GM12865 (cell line): ENCODE measurements at places on chromosomes 11 and 22.

DNA sequence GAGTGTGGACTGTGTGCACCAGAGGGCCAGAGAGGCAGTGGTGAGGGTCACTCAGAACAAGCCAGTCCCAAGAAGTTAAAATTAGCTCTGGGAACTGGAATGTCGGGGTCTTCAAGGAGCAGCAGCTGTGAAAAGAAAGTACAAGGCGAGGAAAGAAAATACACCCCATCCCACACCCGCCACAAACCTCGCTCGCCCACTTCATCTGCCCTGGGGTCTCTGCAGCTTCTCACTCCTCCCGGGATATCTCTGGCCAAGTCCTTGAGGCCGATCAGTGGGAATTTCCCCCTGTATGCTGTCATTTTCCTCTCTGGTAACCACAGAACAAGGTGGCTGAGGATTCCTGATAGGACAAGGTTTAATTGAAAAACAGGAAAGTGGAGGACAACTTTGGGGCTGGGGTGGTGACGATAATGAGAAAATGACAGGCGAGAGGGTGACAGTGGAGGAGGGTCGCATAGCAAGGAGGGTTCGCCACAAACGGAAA is 36.3 kb upstream of the TIMP3 start:
- DNase-seq: no peak

DNA sequence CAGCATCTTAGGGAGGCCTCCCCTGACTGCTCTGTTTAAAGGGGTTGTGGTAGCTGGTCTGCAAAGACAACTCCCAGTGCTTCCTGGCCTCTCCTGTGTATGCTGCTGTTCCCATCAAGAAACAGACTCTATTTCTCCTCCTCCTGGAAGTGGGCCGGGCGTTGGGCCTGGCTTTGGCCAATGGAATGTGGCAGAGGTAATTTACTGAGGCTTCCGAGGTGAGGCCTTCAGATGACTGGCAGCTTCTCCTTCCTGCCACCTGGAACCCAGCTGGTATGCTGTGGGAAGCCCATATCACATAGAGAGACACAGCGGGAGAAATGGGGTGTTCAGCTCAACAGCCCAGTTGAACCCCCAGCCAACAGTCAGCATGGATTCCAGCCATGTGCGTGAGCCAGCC is 25.1 kb upstream of the EIF3D start:
- no peak for DNase-seq

GRCh38 chr11:74604311-74604710 is 11.9 kb downstream of the POLD3 start:
- no peak for DNase-seq

DNA sequence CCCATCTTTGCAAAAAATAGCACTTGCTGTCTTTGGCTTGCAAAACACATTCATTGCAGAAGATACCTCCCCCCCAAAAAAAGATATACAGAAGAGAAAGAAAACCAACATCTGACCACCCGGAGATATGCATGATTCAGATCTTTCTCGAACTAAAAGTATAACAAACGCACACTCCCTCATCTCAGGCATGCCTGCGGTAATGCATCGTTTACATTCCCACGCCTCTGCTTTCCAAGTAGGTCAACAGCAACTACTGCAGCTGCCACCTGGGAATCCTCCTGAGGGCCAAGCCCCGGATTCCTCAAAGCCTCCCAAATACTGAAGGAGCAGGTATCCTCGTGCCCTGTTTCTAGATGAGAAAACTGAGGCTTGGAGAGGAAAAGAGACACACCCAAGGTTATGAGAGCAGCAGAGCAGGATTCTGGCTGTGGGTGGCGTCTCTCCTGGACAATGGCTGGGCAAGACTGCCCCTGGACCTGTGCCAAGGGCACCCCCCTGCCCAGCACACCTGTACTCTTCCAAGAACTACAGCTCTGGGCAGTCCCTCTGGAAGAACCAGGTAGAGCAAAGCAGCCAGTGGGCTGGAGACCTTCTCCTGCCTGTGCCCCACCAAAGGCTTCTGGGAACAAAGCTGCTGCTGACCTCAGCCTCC is 38.1 kb downstream of the NUP50 start:
- no peak for DNase-seq

DNA sequence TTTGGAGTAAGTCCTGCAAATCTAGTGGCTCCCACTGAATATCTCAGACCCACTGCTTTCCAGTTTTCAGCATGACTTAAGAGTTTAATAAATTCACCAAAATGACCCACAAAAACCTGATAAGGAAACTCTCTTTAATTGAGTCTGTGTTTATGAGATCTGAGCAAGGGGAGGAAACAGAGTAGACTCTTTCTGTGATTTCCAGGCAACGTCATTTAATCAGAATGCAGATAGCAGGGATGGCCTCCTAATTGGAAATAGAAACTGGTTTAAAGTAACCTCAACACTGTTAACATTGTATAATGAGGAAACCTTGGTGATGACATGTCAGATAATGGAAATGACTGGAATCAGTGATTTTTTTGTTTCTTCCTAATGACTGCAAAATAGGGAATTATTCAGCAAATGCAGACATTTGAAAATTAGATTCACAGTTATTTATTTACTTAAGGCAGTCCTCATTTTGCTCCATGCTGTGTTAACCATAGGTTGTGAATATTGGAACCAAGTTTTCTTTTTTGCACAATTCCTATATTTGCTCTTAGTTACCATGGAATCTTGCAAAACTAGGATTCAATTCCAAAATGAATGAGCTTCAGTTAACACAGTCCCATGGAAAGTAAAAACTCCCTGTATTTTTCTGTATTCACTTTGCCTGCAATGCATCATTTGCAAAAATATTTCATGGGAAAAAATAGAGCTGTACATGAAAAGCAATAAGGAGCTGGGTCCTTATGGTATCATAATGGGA is 1324.5 kb downstream of the LRRC4C start:
- no peak for DNase-seq

DNA sequence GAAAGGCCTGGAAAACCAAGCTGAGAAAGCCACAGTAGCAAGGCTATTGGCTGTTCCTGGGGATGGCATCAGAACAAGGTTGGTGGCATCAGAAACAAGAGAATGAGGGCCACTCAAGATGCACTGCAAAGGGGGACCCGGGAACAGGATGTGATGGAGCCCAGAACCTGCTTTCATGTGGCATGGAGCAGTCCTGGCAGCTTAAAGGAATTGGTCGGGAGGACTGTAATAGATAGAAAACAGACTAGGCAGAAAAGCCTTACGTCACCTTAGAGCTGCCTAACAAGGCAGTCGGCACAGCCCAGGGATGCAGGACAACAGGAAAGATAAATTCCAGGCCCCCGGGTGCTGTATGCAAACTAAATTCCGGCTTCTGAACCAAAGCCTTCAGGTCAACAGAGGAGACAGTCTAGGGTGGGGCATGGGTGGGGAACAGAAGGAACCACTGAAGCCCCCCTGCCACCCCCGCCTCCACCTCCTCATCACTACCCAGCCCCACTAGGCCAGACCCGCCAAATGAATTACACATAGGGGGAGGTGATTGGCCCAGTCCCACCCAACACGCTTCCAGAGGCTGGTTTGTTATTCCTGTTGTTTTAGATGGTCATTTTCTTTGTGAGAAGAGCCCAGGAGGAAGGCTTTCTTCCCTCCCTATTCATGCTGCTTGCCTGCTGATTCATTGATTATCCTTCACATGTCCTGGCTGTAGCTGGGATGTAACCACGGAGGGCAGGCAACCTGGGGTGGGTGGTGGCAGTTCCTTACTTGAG is 25.7 kb upstream of the LRRC55 start:
- DNase-seq: no peak

GRCh38 chr22:22431271-22432220 is 77.0 kb downstream of the ZNF280B start:
- DNase-seq: peak; percentile 63

DNA sequence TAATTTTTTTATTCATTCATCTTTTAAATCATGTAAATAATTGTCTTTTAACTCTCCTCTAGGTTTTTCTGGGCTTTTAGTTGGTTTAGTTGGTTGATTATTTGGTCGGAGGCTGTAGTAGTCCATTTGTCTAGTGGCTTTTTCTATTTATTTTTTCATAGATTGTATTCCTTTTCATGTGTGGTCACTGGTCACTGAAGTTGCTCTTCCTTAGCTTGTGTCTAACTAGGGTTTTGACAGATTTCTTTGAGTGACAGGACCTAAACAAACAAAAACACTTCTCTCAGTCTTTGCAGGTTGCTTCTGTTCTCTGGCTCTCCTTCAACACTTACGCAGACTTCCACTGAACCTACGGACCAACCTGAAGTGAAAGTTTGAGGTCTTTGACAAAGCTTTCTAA is 112.6 kb downstream of the EMSY start:
- DNase-seq: no peak

- DNase-seq: no peak
These were observed 88.6 kb upstream of the LMO1 start for GRCh38 chr11:8352103-8352875.

DNA sequence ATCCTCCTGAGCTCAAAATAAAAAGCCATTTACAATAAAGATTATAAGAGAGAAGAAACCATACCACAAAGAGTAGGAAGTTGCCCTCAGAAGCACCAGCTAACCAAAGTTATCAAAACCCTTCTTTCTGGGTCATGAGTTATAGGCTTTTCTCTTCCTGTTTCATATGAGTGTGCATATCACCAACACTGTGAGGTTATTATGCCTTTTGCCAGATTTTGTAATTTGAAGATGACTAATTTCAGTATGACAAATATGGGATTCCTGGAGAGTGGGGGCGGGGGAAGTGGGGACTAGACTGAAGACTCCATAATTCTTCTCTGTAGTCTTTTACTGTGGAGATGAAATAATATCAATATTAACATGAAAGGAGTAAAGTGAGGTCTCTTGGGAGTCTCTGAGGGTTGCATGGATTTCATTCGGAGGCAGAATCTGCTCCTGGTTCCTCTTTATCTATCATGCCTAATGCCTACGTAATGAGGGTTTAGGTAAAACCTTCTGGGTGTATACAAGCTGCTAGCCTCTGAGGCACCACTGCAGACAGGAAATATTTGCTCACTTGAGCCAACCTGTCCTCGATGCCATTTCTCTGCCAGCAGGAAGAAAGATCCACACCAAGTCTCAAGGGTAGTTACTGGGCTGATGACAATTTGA is 2.1 kb downstream of the LPXN start:
- peak; percentile 81 for DNase-seq

- DNase-seq: no peak
These were observed 659.9 kb upstream of the LUZP2 start for GRCh38 chr11:23836981-23837380.

- DNase-seq: no peak
These were observed 25.8 kb upstream of the PPFIA1 start for GRCh38 chr11:70244698-70245097.

DNA sequence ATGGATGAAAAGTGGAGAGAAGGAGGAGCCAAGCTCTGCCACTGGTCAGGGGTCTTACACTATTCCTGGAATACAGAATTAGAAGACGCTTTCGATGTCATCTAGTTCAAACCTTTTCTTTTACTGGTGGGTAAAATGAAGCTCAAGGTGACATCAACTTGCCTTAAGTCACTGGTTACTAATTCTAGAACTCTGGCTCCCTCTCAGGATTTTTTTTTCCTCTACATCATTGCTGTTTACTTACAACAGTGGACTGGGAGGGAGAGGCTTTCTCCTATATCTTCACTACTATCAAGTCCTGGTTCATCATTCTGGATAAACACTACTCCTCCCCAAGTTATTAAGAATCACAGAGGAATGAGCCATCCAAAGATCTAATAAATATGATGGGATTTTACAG is 82.9 kb downstream of the ETS1 start:
- DNase-seq: no peak

- no peak for DNase-seq
These were observed 22.3 kb downstream of the FAM118A start for GRCh38 chr22:45332001-45332400.

DNA sequence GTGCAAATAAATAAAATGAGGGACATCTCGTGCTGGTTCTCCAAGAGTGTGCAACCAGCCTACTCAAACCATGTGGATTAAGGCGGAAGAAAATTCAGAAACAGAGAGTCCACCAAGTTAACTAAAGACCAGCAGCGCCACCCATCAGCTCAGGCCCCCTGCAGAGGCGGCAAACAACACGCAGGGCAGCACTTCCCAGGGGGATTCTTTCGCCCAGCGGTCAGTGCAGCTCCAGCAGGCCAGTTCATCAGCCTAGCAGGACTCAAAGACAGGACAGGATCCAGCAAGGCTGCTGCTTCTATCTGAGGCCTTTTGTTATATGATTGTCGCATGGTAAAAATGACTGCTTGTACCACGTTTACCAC is 51.7 kb downstream of the PACSIN2 start:
- no peak for DNase-seq

GRCh38 chr22:49417833-49418232 is 409.8 kb downstream of the BRD1 start:
- DNase-seq: no peak

DNA sequence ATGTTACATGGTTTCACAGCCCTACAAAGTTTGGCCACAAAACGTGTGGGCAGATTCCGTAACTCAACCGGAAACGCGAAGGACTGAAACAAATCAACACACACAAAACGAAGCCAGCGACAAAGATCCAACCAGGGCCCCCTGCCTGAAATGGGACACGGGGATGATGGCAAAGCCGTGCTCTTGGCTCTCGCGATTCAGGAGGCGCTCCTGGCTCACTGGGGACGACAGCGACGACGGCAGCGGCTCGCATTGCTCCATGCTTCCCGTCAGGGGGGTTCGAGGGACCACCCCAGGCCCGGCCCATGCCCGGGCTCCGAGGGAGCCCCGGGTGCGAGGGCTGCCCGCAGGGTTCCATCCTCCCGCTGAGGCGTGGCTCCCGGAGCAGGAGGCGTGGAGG is 4786.8 kb upstream of the OR11H1 start:
- no peak for DNase-seq

DNA sequence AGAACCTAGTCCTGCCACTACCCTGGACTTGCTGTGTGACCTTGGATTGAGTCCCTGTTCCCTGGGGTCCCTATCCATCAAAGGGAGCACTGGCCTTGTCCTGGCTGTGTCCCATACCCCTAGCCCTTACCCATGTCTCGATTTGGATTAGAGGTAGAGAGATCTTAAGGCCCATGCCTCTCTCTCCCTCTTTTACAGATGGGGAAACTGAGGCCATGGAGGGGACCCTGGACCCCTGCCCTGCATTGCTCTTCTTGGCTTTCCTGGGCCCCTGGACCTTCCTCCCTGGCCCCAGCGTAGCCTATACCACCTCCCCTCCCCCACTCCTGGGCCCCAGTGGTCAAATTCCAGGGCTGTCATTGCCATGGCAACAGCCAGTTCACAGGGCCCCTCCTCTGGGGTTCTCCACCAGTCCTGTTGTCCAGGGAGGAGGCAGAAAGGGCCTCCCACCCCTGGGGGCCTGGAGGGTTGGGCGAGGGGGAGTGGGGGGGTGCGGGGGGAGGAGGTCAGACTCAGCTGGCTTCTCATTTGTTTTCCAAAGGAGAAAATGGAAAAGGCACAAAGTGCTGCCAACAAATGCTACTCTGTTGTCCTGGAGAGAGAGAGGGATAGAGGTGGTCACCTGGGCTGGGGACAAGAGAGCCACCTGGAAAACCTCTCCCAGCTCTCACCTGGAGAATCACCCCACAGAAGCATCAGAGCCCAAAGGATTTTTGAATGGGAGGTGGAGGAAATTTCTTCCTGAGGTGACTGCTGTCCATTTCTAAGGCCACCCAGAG is 23.3 kb downstream of the ARHGEF17 start:
- DNase-seq: no peak
